ENCODE measurements at places on chromosomes 4 and X. TPM values are rescaled to one million over a fixed set of nuclear protein-coding genes. Genes with fewer than 3 reads are reported as not detected.

- no peak for DNase-seq
These were observed 53.9 kb upstream of the PPP2R3B start for GRCh38 chrX:440636-441035.

GRCh38 chrX:144295921-144296320 is 412.1 kb downstream of the UBE2NL start:
- DNase-seq: no peak

DNA sequence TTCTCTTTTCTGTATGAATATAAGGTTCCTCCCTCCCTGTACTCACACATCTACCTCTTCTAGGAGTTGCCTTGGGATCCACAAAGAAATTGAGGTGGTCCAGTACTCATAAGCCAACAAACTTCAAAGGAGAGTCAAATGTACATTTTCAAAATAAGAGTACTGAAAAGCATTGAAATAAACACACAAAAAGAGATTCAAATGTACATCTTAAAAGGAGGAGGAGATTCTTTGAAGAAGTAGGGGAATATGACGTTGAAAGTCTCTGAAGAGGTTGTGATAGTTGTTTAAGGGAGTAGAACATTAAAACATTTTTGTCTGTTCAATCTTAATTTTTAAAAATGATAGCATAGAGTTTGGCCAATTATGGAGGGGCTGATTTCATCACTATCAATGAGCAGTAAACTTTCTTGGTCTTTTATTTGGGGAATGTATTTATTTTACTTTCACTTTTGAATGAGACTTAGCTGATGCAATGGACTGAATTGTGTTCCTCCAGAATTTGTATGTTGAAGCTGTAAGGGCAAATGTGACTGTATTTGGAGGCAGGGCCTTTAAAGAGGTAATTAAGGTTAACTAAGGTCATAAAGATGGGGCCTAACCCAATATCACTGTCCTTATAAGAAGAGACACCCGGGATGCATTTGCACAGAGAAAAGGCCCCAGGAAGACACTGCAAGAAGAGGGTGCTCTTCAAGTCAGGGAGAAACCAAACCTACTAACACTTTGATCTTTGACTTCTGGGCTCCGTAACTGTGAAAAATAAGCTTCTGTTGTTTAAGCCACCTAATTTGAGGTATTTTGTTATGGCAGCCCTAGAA is 226.3 kb upstream of the PGRMC2 start:
- no peak for DNase-seq

DNA sequence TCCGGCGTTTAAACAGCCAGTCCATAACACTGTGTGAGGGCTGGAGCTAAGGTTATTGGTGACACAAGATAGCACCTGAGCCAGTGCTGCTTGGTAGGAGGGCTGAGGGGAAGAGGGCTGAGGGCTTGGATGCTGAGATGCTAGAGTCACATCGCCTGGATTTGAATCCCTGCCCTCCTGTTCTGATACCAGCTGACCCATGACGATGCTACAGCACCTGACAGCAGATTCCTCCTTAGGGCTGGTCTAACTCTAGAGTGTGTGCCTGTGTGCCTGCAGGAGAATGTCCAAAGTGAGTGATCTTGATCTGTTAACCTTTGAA is 102.5 kb downstream of the PTTG2 start:
- no peak for DNase-seq

- DNase-seq: no peak
These were observed 273.0 kb downstream of the PPP3CA start for GRCh38 chr4:101074326-101074725.

GRCh38 chrX:40154853-40155588 is 57.3 kb upstream of the BCOR start:
- DNase-seq: peak; percentile 80

- DNase-seq: peak; percentile 78
These were observed at the start of gene CXCL1 for GRCh38 chr4:73869130-73870055. TSS of gene CXCL1 (plus strand) at chr4:73869393. CDS start at chr4:73869471, 78 bp downstream.

The RAB41 gene
- total RNA-seq: not detected

The EREG gene
- total RNA-seq: not detected
